Fibroblast of skin of scalp (primary cell): ENCODE measurements at places on chromosomes 2 and 18.

DNA sequence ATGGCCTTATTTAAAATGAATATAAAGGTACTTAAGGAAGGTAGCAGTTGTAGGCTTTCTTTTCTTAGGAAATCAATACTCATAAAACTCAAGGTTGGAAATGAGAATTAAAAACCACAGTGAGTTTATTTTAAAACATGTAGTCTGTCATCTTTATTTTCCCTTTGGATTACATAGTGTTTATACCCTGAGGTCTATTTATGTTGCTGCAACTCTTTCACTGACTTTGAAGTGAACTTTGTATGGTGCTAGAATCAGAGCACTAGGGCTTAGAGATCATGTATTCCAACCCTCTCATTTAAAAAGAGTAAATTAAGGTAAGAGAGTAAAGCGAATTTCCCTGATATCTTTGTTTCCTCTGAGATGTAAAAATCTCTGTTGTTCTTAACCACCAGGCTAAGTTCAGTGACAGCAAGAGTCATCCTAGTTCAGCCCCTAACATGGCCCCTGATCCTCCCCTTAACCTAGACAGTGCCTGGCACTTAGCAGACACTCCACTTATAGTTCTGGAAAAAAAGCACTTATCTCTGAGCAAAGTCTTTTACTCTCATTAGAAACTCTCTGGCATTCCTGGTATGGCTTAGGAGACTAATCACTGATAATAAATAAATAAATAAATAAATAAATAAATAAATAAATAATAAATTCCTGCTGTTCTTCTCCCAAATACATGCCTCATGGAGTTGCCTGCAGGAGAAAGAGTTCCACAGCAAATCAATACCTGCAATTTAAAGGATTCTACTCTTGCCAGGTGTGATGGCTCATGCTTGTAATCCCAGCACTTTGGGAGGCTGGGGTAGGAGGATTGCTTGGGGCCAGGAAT is 33.0 kb upstream of the PPP1R1C start:
- DNase-seq = no peak

GRCh38 chr2:45459860-45460259 is 151.2 kb downstream of the SRBD1 start:
- DNase-seq = no peak

- no peak for DNase-seq
These were observed 184.5 kb downstream of the TCF4 start for GRCh38 chr18:55403421-55403949.

DNA sequence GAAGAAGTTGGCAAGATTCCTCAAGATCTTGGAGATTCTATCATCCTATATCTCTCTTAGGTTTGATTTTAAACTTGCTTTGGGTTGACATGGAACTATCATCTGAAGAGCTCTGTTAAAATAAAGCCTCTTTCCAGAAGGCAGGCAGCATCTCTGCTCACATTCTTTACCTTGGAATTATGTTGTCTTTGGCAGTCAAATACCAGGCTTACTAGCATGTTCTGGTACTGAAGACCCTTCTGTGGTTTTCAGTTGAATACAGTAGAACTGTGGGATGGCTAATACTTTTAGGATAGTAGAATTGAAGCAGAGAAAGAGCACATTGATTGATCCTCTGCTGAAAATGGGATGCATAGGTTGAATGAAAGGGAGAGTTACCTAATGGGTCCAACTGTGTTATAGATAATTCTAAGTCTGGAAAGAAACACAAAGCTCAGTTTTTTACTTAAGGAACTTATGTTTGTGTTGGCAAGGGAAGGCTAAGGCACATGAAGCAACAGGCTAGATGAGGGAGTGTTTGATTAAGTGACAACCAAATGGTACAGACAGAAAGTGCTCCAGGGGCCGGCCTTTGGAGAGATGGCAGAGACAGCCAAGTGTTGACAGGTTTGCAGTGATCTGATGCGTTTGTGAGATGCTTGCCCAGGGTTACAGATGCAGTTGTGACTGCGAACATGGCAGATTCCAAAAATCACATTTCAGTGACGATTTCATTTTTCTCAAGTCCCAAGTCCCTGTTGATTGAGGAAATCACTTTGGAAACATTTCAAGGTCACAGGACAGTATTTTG is 397.9 kb downstream of the MEIS1 start:
- DNase-seq = peak; percentile 58

DNA sequence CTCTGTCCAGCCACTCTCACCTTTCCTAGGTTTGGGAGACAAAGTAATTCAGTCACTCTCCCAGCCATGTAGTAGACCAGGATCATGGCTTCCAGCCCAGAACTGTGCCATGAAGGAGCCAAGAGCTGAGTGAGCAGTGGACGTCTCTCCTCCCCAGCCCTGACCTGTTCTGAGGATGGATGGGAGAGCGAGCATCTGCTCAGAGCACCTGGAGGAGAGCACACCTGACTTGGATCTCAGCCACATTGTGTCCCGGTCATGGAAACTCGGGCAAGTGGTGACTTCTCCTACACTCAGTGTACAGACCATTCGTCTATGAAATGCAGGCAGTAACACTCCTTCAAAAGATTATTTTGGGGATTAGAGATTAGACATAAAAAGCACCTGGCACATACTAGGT is 299.7 kb downstream of the TNS1 start:
- no peak for DNase-seq

DNA sequence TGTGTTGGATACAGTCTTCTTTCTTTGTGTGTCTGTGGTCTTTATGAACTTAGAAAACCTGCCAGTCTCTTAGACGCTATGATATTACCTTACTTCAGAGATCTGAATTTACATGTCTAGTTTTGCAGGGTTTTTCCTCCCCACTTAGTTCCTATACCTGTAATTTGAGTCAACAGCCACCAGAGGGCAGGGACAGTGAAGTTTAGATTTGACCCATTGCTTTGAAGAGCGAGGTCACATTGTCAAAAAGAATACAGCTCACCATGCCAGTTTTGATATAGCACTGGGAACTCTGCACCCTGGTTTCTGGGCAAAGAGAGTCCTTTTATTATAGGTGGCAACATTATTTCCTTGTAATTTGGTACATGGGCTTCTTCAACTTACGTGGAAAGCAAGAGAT is 102.3 kb downstream of the MAPK4 start:
- DNase-seq = no peak

DNA sequence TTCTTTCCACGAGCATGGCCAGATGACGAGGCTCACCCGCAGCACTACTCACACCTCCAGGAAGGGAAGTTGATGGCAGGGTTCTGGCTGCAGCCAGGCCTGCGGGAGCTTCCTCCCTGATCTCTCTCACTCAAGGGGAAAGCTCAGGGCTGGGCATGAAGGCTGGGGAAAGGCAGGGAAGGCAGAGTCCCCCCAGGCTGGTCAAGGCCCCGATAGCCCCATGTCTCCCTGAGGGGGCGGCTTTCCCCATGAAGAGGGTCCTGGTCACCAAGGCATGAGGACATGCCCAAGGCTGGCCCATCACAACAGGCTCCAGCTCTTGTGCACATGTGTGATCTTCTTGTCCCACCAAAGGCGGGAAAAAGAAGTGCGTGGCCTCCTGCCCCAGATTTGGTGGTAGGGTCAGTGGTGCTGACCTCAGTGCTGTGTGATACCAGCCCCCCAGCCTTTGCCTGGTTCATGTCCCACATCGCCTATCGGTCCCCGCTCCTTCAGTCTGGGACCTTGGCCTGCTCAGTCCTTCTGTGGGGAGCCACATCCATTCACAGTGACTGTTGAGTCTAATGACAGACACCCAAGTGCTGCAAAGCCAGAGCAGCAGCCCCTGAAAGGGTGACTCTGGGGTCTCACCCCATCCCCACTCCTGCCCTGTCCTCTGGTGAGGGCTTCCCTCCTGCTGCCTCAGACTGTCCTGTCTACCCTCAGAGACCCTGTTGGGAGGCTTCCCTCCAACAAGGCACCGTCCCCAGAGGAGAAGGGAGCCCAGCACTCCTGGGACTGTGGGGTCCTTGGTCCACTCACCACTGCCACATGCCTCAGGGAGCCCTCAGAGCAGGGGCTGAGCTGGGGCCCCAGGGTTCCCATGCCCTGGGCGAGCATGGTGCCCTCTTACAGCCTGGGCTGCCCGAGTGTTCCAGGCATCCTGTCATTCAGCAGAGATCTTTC is 49.8 kb upstream of the ALPP start:
- no peak for DNase-seq

GRCh38 chr2:167144179-167144898 is 256.1 kb downstream of the XIRP2 start:
- peak; percentile 18 for DNase-seq

DNA sequence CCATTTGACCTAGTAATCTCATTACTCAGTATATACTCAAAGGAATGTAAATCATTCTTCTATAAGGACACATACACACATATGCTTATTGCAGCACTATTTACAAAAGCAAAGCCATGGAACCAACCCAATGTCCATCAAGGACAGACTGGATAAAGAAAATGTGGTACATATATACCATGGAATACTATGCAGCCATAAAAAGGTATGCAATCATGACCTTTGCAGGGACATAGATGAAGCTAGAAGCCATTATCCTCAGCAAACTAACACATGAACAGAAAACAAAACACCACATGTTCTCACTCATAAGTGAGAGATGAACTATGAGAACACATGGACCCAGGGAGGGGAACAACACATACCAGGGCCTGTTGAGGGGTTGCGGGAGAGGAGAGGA is 214.5 kb downstream of the NBAS start:
- DNase-seq = no peak

DNA sequence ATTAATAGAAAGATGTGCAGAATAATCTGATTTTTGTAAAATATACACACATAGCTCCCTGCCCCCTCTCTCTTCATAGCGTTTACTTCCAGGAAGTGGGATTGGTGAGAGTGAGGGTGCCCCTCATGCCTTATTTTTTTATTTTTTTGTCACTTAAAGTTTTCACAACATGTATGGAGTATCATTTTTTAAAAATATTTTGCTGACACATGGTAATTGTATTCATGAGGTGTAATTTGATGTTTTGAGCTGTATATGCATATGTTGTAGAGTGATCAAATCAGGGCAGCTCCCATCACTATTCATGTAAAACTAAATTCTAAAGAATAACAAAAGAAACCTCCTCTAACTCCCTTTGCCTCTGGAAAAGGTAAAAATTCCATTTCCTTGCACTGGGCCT is 74.7 kb downstream of the VSNL1 start:
- DNase-seq = no peak

DNA sequence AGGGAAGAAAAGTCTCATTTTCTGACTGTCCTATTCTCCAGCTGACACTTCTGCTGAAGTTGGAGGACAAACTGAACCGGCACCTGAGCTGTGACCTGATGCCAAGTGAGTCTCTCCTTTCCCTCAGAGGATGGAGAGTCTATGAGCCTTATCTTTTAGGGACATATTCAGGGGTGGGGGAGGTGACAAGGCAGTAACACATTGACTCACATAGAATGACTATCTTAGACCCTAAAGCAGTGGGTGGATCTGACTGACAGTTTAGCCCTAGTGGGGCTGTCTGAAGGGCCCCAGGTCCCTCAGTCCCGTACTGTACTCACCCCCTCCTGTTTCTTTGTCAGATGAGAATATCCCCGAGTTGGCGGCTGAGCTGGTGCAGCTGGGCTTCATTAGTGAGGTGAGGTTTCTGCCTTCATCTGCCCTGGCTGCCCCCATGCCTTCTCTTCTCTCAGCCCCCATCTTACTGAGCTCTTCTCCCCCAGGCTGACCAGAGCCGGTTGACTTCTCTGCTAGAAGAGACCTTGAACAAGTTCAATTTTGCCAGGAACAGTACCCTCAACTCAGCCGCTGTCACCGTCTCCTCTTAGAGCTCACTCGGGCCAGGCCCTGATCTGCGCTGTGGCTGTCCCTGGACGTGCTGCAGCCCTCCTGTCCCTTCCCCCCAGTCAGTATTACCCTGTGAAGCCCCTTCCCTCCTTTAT is 805 bp upstream of the KRTCAP3 start:
- DNase-seq = no peak

- DNase-seq = no peak
These were observed 152.6 kb downstream of the RTN4 start for GRCh38 chr2:54897420-54898310.

DNA sequence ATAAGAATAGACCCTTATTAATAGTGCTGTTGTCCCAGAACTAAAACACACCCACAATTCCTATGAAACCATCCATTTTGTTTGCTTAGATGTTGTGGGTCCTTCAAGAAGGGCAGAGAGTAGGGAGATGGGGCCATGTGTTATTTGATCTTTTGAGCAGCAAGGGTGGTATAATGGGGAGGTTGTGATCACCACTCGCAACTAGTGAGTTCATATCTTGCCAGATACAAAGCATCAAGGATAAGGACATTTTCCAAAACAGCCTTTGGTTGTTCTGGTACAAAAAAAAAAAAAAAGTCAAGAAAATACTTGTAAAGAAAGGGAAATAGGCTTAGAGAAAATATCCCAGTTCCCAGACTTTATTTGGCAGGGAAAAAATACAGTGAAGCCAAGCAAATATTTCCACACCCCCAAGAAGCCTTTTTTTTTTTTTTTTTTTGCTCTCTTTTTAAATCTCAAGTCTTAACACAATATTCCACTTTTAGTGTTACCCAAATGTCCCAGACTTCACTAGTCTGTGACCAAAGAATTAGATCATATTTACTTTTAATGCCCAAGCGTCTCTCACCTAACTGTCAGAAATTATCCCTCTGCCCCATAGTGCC is 54.1 kb downstream of the ANTXR1 start:
- DNase-seq = no peak

GRCh38 chr2:225773148-225773547 is 373.6 kb downstream of the NYAP2 start:
- DNase-seq = no peak

- DNase-seq = no peak
These were observed 7.3 kb upstream of the ATRAID start for GRCh38 chr2:27204566-27204965.

GRCh38 chr18:8744038-8744437 is 38.7 kb downstream of the MTCL1 start:
- DNase-seq = no peak

GRCh38 chr2:57105694-57106093 is 921.9 kb downstream of the CCDC85A start:
- DNase-seq = no peak

DNA sequence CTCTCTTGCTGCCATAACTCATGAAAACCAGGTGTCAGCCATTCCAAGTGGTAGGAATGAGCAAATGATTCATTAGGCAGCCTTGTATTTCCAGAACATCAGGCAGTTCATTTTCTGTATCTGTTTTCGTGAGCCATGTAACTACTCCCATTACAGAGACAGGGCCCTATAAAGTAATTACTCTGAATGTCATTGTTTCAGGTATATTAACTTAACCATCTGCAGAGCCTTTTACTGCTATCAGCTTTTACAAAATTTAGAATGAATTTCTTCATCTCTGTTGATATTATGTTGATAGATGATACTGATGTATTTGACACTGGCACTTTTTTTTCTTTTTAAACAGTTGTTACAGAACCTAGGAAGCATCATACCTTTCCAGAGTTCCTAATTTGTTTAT is 69.9 kb downstream of the MGAT5 start:
- no peak for DNase-seq

- no peak for DNase-seq
These were observed 10.3 kb downstream of the TUBB6 start for GRCh38 chr18:12318334-12318697.
